ENCODE measurements at places on chromosomes 1 and 21.

- peak; percentile 83 for DNase-seq
Measured at GRCh38 chr1:46179138-46180081, 3.1 kb upstream of the P3R3URF start.

GRCh38 chr1:241895013-241895412, 47.0 kb downstream of the EXO1 start:
- no peak for DNase-seq

GRCh38 chr1:231971397-231972110, 345.0 kb downstream of the DISC1 start:
- DNase-seq: peak; percentile 75

DNA sequence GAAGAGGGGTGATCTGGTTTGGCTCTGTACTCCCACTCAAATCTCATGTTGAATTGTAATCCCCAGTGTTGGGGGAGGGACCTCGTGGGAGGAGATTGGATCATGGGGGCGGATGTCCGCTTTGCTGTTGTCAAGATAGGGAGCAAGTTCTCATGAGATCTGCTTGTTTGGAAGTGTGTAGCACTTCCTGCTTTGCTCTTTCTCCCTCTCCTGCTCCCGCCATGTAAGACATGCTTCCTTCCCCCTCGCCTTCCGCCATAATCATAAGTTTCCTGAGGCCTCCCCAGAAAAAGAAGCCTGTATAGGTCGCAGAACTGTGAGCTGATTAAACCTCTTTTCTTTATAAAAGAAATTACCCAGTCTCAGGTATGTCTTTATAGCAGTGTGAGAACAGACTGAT, 27.9 kb downstream of the MYOM3 start:
- DNase-seq: no peak

DNA sequence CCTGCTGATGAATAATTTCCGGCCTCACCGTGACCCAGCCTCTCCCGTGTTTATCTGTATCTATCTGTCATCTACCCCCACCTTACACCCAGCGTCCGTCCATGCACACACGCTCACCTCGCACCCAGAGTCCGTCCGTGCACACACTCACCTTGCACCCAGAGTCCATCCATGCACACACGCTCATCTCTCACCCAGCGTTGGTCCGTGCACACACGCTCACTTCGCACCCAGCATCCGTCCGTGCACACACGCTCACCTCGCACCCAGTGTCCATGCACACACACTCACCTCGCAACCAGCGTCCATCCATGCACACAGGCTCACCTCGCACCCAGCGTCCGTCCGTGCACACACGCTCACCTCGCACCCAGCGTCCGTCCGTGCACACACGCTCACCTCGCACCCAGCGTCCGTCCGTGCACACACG, 25.0 kb upstream of the COL18A1 start:
- DNase-seq: no peak

GRCh38 chr1:11645670-11646265, 8.5 kb downstream of the FBXO2 start:
- peak; percentile 68 for DNase-seq

DNA sequence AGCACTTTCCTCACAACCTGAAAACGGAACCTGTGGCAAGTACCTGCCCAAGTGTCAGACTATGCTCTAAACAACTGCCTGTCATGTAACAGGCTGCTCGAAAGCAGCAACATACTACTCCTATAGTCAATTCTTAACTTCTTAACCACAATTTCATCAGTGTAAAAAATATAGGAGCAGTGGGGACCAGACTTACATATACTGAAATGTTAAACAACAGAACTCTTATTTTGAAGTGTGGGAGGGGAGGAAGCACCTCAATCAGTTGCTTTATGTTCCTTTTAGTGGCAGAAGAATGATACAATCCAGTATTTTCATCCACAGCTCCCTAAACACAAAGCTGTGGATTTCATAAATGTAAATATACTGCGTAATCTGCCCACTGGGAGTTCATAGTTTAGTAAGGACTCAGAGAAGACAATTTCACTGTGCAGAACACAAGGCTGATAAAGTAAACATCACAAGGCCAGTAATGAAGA, 44.2 kb downstream of the WLS start:
- DNase-seq: peak; percentile 85

DNA sequence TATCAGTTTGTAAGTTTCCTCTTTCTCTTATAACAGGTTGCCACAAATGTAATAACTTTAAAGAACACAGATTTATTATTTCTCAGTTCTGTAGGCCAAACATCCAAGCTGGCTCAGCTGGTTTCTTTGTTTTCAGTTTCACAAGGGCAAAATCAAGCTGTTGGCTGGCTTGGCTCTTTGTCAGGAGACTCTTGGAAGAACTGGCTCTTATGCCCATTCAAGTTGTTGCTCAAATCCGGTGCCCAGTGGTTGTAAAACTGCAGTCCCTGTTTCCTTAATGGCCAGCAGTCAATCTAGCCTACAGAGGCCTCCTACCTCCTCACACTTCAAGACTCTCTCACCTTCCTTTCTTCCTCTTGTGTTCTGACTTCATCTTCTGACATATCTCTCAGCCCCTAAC, 1171.0 kb downstream of the MRPL39 start:
- DNase-seq: no peak

DNA sequence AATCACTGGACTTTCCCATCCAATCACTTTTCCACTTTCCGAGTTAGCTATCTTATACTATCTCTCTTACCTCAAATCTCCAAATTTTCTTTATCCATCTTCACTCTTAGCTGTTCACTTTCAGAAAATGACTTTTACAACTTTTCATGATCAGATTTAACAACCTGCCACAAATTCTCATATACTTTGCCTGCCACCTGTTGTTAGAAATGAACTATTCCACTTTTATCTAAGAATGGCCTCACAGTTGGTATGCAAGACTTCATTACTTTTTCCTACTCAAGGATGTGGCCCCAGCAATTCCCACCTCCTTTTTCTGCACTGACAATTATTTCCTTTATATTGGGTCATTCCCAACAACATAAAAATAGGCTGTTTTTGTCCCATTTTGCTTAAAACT, 93.6 kb upstream of the DEPDC1 start:
- no peak for DNase-seq

- DNase-seq: peak; percentile 77
Measured at GRCh38 chr1:37478890-37479254, 4.5 kb downstream of the ZC3H12A start.

DNA sequence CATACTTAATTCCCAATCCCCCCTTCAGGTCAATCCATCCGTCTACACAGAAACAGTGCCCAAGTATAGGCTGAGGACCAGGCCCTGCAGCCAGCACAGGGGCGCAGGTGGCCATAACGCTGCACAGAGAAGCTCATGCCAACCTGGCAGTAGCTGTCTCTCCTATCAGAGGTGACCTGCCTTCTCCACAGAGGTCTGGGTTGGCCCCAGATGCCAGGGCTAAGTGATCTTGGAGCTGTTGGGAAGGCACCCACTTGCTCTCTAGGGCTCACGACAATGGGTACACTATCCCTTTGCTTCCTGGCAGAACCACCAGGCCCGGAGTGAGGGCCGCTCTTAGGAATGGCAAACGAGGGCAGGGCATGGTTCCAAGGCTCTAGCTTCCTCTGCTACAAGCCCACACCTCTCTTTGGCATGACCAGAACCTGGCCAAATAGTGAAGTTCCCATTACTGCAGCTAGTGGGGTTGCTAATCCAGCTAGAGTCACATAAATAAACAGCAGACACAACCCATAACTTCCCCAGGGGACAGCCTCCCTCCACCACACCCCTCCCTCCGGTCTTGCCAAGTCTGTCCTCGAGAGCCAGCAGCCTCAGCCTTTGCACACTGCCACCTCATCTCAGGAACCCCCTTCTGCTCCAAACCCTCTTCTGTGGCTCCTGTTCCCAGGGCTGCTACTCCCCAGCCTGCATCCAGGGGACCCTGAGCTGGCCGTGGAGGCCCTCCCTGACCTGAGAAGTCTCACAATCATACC, 113.0 kb downstream of the GLIS1 start:
- no peak for DNase-seq

DNA sequence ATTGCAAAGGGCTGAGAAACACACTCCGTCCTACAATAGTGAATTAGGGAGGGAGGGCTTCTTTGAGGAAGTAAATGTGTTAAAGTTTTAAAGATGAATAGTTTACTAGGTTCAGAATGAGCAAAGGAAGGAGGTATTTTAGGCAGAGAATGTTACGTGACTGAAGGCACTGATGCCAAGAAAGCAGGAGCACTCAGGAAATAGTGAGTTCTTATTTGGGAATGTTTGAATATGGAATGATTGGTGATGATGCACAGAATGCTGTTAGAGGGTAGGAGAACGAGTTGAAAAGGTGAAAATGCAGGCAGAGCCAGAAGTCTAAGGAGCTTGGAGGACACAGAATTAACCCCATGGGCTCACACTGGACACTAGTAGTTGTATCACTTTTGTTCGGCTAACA, 108.0 kb downstream of the NRIP1 start:
- DNase-seq: peak; percentile 71

GRCh38 chr21:34498623-34499022, 13.4 kb downstream of the KCNE1 start:
- peak; percentile 87 for DNase-seq

DNA sequence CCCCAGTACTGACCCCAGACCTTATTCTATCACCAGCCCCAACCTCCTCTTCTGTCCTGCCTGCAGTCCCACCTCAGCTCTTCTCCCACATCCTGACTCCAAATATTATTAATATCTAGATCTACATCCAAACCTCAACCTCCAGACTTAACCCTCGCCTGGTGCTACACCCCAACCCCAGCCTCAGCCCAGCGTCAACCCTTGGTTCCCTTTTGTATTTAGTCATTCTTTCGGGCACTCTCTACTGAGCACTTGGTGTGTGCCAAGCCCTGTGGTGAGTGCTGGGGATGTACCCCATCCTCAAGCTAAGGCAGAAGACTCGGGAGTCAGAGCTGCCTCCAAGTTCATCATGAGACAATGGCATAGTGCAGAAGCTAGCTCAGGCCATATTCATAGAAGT, 1.1 kb downstream of the SHISAL2A start:
- DNase-seq: no peak

- no peak for DNase-seq
Measured at GRCh38 chr1:63321785-63322113, 618 bp upstream of the FOXD3 start.

DNA sequence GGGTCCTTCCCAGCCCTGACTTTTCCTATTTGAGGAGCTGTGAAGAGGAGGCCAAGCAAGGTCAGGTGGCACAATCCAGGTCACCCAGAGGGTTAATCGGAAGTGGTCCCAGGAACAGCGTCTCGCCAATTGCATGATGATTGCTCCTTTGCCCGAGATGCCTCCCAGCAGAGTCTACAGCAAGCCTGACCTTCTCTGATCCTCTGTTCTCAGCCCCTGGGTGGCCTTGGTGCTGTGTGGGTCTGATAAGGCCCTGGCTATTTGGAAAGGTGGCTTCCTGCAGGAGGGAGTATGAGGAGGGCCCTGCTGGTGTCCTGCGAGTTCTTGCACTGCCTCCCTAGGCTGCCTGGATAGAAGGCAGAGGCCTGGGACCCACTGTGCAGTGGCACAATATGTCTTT, 116.2 kb downstream of the FOXD2 start:
- no peak for DNase-seq

- DNase-seq: no peak
Measured at GRCh38 chr1:212178851-212179250, 106.4 kb upstream of the PPP2R5A start.

- DNase-seq: no peak
Measured at GRCh38 chr1:6897138-6897537, 111.9 kb downstream of the CAMTA1 start.

DNA sequence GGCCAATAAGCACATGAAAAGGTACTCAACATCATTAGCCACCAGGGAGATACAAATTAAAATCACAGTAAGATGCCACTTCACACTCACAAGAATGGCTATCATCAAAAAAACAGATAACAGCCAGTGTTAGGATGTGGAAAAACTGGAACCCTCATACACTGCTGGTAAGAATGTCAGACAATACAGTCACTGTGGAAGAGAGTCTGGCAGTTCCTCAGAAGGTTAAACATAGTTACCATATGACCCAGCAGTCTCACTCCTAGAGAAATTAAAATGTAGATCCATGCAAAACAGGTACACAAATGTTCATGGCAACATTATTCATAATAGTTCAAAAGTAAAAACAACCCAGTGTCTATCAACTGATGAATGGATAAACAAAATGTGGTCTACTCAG, 33.3 kb downstream of the LDLRAD1 start:
- no peak for DNase-seq

DNA sequence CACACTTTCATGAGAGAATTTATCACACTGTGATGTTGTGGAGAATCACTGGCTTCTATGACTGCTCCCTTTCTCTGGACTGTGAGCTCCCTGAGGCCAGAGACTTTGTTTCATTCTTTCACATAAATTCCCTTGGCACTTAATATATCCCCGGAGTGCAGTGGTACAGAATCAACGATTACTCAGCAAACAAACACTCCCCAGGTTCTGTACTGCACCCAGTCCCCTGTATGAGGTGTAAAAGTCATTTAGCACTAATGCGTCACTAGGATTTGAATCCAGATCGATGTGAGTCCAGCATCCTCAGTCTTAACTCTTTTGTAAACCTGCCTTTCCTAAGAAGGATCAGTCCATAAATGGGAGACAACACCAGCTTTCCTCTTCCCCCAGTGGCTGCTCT, 6.8 kb upstream of the UTP25 start:
- no peak for DNase-seq

DNA sequence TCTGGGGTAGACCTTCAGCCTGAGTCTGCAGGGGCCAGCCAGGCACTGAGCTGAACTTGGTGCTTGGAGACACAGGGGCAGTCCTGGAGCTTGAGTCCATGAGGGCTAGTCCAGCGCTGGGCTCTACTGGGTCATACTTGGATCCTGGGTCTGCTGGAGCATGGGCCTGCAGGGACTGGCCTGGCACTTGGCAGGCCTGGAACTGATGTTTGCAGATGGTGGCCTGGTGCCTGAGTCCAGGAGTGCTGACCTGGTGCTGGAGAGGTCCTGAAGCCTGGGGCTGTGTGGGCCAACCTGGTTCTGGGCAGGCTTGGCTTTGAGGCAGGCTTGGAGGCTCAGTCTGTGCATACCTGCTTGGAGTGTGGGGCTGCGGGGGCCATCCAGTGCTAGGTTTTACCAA, 143.4 kb upstream of the DSCAM start:
- no peak for DNase-seq

DNA sequence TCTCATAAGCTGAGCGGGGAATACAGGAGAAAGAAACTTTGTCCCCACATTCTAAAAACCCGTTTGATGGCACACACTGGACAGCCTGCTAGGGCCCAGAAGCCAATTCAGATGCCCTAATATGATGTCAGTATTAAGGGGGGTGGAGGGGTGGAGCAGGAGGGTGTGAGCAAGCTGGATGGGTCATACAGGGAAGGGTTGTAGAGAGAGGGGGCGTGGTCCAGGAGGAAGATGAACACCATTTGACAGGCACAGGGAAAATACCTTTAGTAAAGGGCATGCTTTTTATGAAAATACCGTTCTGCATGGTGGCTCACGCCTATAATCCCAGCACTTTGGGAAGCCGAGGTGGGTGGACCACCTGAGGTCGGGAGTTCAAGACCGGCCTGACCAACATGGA, 6.0 kb downstream of the TARS2 start:
- no peak for DNase-seq

DNA sequence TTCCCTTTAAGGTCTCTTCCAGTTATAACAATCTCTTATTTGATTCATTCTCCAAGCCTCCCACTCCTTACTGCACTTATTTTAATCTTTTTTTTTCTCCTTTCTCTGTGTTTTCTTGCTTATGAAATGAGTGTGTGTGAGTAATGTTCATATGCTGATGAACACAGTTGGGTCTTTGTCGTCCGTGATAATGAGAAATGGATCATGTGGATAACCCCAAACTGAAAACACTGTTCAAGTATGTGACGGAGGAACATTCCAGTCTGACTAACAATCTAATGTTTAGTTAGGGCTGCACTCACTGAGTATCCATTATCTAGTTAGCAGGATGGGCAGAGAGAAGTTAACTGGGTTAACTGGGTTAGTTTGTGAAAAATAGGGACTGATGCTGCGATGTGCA, 253.1 kb upstream of the DUSP10 start:
- peak; percentile 74 for DNase-seq

- peak; percentile 39 for DNase-seq
Measured at GRCh38 chr1:94408104-94408830, 9.9 kb upstream of the ABCD3 start.

Data from iris pigment epithelial cell (primary cell).